ENCODE measurements at places on chromosomes 13 and 19.

DNA sequence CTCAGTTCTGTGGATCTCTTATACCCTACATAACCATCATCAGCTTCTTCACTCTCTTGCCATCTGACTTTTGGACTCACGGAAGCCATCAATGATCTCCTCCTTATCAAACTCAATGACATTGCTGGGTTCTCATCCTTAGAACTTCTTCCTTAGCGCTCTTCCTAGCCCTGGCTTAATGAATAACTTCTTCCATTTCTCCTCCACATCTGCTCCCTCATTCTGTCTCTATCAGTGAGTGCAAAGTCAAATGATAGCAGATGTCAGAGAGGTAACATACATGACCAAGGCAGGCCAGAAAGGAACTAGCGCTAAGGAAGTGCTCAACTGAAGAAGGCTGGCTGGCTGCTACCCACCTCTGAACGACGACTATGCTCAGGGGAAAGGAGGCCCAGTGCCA is 449.8 kb downstream of the COG6 start:
- DNase-seq, result no peak

DNA sequence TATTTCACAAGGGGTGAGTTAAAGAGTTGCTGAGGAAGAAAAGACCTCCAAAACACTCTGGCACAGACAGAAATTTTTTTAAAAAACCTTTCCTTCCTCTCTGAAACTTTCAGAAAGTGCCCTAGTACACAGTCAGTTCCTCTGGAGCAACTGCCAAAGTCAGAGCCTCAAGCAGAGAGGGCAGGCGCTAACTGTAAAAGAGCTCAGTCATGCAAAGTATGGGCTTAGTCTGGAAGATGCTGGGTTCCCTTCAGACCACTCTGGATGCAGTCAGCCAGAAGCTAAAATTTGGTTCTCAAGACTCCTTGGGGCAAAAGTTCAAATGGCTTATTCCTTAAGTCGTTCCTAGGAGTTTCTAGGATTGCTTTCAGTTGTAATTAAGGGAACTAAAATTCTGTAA is 671.6 kb downstream of the PCDH9 start:
- DNase-seq, result peak; percentile 79

GRCh38 chr13:47433461-47434005 is 536.7 kb upstream of the HTR2A start:
- peak; percentile 35 for DNase-seq

GRCh38 chr13:48654511-48654910 is 782 bp downstream of the CYSLTR2 start:
- no peak for DNase-seq

- DNase-seq, result no peak
Observed at GRCh38 chr19:39211731-39212374, 7.8 kb upstream of the SYCN start.

GRCh38 chr19:45245826-45246225 is 619 bp upstream of the EXOC3L2 start:
- DNase-seq, result no peak

DNA sequence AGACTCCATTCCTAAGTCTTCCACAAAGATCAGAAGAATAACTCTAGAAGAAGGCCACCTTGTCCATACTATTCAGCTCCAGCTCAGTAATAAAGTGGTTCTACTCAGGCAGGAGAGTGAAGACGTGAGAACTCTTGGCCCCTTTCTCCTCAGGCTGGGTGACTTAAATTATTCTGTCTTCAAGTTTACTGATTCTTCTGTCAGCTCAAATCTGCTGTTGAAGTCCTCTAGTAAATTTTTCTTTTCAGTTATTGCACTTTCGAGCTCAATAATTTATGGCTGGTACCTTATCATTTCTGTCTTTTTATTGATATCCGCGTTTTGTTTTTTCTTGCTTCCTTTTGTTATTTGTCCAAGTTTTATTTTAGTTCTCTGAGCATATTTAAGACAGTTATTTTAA is 922.3 kb upstream of the PCDH9 start:
- no peak for DNase-seq

- DNase-seq, result peak; percentile 82
Observed at GRCh38 chr19:29841559-29842367, 30.0 kb downstream of the CCNE1 start.

DNA sequence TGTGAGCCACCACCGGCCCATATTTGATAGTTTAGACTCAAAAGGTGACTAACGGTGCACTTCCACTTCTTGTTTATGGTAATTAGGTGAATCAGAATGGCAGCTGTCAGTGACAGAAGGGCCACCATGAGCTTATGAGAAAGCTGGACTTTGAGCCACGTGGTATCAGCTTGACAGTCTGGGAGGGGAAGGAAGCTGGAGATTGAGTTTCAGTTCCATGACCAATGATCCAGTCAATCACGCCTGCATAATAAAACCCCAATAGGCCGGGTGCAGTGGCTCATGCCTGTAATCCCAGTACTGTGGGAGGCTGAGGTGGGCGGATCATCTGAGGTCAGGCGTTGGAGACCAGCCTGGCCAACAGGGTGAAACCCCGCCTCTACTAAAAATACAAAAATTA is 8.2 kb downstream of the EID2B start:
- DNase-seq, result no peak

- peak; percentile 2 for DNase-seq
Observed at GRCh38 chr13:63983366-63983765, 2567.7 kb upstream of the PCDH20 start.

DNA sequence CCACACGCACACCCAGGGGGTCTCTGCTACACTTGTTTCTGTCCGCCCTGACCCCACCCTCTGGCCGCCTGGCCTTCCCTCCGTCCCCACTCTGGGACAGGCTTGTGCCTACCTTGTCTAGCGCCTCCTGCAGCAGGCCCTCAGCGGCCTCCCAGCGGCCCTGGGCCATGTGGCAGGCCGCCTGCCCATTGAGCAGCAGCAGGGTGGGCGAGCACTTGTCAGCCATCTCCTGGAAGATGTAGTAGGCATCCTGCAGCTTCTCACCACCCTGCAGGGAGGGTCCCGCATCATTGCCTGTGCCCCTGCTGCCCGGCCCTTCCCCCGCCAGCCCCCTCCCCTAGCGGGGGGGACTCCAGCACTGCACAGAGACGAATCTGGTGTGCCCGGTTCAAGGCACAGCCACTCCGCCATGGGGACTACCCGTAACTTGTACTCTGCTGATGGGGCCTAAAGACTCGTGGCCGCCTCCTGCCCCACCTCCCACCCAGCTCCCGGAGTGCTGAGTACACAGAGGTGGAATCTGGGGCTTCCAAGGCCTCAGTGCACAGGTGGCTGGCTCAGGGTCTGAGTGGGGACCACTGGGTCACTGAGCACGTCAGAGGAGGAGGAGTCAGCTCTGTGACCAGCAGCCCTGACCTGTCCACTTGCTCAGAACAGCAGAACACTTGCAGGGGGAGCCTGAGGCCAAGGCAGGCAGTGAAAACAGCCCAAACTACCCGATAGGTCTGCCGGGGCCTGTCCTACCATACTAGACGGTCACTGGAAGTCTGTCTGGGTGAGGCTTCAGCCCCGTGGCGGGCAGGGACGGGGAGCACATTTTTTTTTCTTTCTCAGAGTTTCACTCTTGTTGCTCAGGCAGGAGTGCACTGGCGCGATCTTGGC is 7.4 kb upstream of the CERS1 start:
- no peak for DNase-seq

- DNase-seq, result peak; percentile 85
Observed at GRCh38 chr13:32409561-32410421, 18.1 kb downstream of the N4BP2L1 start.

DNA sequence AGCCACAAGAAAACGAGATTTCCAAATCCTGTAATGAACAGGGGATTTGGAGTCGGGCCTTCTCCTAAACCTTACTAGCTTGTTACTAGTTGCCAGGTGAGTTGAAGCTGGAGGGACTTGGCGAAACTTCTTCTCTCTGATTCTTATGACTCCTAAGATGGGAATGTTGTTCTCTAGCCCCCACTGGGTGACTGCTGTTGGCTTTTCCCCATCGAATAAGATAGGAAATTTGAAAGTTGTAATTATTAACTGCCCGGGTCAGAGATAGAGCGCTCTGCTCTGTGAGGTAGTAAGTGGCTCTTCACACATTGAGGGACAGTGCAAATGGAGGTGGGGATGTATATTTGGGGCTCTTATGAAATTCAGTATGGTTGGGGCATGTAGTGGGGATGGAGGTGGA is 111.2 kb upstream of the MBNL2 start:
- no peak for DNase-seq

DNA sequence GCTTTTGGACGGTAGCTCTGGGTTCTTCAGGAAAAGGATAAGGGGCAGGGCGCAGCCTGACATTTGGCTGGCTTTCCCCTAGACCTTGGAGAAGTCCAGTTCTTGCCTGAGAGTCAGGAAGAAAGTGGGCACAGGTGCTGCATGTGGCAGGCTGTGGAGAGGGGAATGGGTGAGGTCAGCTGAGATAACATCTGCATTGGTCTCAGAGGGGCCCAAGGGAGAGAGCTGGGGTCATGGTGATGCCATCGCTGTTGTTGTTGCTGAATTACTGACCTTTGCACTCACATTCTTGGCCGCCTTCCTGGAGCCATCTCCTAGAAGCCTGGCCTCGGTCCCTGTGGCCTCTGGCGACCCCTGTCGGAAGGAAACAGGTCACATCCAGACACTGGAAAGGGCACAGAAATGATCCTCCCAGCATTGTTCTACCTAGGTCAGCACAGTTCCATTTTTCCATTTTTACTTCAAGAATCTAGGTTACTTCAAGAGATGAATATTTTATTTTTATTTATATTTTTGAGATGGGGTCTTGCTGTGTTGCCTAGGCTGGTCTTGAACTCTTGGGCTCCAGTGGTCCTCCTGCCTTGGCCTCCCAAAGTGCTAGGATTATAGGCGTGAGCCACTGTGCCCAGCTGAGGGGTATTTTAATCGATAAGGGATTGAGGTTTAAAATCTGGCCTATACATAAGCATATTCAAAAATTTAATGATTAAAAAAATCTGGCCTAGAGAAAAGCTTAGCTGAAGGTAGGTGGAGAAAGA is 6.5 kb upstream of the LIPE start:
- DNase-seq, result peak; percentile 63

- peak; percentile 69 for DNase-seq
Observed at GRCh38 chr13:31824705-31825517, 85.6 kb downstream of the RXFP2 start.

DNA sequence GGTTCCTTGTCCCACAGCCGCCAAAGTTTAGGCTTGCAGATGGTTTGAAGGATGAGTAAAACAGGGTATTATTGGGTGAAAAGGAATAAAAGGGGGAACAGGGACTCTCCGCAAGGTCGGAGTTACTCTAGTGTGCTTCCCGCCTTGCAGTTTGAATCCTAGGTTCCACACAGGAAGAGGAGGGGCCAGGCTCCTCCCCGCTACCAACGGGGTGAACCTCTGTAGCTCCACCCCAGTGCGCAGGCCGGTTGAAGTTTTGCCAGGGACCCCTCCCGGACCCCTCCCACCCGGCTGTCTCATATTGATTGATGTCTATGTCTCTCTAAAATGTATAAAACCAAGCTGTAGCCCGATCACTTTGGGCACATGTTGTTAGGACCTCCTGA is 11.6 kb upstream of the GTF2F2 start:
- DNase-seq, result peak; percentile 20

- DNase-seq, result peak; percentile 76
Observed at GRCh38 chr19:23070353-23071146, 46.3 kb upstream of the ZNF730 start.

GRCh38 chr13:33032037-33032625 is 15.9 kb downstream of the KL start:
- DNase-seq, result no peak

DNA sequence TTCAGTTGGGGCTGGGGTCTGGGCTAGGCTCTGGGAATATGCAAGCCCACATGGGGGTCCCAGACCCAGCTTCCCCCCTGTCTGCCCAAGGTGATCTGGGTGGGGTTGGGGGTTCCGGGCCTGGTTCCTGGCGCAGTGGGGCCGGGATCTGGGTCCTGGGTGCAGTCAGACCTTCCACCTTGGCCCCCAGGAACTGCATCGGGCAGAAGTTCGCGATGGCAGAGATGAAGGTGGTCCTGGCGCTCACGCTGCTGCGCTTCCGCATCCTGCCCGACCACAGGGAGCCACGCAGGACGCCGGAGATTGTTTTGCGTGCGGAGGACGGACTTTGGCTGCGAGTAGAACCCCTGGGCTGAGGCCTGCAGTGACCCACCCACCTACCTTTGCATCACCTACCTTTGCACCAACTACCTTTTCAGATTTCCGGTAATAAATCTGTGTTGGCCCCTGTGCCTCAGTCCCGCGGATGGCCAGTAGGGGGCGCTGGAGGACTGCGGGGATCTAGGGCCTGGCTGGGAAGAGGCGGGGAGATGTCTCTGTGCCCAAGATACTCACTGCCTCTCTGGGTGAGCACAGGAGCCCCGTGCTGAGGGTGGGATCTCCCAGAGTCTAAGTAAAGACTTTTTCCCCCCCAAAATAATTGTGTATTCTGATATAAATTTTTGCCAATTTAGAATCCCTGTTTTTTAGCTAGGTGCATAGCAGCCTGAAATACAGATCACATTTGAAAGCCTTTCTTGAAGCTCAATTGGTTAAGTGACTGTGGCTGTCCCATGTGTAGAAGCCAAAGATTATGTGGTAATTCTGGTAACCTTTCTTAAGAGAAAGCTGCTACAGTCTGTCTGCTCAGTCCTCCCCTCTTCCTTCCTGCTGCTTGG is 11.5 kb upstream of the CYP4F3 start:
- peak; percentile 62 for DNase-seq

- no peak for DNase-seq
Observed at GRCh38 chr13:20462533-20462915, 63.1 kb downstream of the CRYL1 start.

GRCh38 chr13:60494296-60494695 is 97.3 kb downstream of the TDRD3 start:
- no peak for DNase-seq

- DNase-seq, result no peak
Observed at GRCh38 chr19:49849433-49850220, 1.3 kb upstream of the PTOV1 start.

GRCh38 chr13:73742982-73743381 is 391.2 kb downstream of the KLF12 start:
- DNase-seq, result peak; percentile 45

GRCh38 chr19:7866399-7867091 is 7.6 kb downstream of the PRR36 start:
- DNase-seq, result no peak

DNA sequence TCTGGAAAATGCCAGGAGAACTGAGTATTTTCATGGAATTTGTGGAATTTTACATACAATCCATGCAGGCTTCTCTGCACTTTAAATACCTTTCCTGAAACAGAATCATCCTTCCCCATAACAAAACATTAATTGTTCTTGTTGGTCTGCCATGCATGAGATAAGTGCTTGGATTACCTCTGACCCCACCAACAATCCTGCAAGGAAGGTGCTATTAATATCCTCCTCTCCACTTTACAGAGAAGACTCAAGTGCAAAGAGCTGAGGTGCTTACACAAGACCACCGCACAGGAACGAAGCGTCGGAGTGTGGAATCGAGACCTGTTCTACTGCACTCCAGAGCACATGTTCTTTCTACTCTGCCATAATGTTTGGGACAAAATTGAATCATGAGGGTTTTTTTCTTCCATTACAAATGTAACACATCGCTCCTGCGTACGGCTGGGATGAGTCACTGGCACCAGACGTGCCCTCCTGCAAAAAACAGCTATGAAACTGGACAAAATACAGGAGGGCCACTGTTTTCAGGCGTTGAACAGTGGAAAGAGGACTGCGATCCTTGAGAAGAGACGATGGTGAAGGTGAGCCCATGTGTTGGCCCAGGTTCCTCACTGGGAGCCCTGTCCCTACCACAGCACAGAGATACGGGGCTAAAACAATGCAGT is 12.9 kb upstream of the LRRC4B start:
- DNase-seq, result no peak
